ENCODE measurements at places on chromosomes 5 and 9. TPM values are rescaled to one million over a fixed set of nuclear protein-coding genes. Genes with fewer than 3 reads are reported as not detected.

GRCh38 chr5:129204525-129204924 is 110.0 kb downstream of the ISOC1 start:
- no peaks in the 10 kb centered on the region for H3K4me1 ChIP-seq
- peaks cover 3% of the 10 kb centered on the region for H3K27me3 ChIP-seq
- no peak overlapping the region for H3K4me3 ChIP-seq
- no peak for DNase-seq
- H3K27ac ChIP-seq = no peak overlapping the region

DNA sequence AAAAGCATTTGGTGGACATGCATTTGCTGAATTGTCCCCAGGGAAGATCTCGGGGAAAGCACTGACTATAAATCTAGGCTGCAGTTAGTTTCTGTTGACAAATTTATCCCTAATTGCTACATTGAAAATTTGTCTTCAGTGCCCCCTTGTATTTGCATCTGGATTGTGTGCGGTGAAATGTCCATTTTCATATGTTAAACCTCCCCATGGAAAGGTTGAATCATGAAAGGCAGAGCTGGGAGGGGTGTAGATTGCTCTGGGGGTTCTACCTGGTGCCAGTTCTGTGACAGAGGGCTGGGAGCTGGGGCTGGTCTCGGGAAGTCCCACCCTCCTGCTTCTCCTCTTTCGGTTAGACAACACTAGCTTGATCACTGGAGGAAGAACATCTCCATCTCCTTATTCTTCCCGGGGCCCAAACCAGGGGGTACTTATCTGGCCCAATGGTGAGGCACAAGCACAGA is 101.9 kb downstream of the GADD45G start:
- no peaks in the 10 kb centered on the region for H3K36me3 ChIP-seq
- no peak overlapping the region for H3K27ac ChIP-seq
- no peak overlapping the region for H3K4me3 ChIP-seq

GRCh38 chr9:92652461-92652860 is 17.5 kb downstream of the IPPK start:
- peaks cover 3% of the 10 kb centered on the region for H3K27me3 ChIP-seq
- H3K4me3 ChIP-seq = no peak overlapping the region
- no peak overlapping the region for H3K27ac ChIP-seq
- peaks cover 2% of the 10 kb centered on the region for H3K4me1 ChIP-seq
- DNase-seq = no peak

DNA sequence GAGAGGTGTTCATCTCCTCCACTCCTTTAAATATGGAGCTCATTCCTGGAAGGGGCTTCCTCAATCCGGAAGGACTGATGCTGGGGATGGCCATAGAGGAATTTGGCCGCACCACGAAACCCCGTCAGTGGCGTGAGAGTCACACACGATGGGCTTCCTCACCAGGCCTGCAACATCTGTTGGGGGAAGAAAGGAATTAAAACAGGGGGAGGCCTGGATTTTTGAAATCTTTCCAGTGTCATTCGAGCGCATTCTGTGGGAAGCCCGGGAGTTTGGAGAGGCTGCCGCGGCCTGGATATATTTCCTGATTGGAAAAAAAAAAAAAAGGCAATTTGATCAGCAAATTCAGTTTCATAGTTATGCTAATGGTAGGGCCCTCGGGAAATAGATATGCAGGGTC is 76.3 kb upstream of the ORM1 start:
- no peak overlapping the region for H3K27ac ChIP-seq
- no peak for DNase-seq
- no peak overlapping the region for H3K4me3 ChIP-seq

DNA sequence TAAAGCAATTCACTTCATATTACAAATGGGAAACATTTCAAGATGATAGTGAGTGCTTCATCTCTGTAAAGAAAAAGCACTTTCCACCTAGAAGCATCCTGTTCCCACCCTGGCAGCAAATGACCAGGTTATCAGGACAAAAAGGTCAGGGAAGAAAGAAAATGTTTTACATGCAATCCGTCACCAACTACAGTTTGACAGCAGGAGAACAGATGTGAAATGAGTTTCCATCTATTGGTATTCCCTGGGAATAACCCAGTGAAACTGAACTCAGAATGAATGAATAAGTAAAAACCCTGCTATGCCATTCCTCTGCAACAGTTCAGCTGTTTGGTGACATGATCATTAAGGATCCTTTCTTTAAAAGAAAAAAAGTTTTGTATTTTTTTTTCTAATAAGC is 67.6 kb downstream of the HTR1A start:
- no peak overlapping the region for H3K4me3 ChIP-seq
- no peaks in the 10 kb centered on the region for H3K27me3 ChIP-seq
- no peak overlapping the region for H3K27ac ChIP-seq
- H3K4me1 ChIP-seq = no peaks in the 10 kb centered on the region
- DNase-seq = no peak

GRCh38 chr5:85096421-85096820 is 711.7 kb upstream of the EDIL3 start:
- H3K36me3 ChIP-seq = no peaks in the 10 kb centered on the region
- H3K27me3 ChIP-seq = peaks cover 2% of the 10 kb centered on the region
- H3K4me3 ChIP-seq = no peak overlapping the region
- DNase-seq = no peak
- no peak overlapping the region for H3K27ac ChIP-seq
- no peaks in the 10 kb centered on the region for H3K4me1 ChIP-seq

DNA sequence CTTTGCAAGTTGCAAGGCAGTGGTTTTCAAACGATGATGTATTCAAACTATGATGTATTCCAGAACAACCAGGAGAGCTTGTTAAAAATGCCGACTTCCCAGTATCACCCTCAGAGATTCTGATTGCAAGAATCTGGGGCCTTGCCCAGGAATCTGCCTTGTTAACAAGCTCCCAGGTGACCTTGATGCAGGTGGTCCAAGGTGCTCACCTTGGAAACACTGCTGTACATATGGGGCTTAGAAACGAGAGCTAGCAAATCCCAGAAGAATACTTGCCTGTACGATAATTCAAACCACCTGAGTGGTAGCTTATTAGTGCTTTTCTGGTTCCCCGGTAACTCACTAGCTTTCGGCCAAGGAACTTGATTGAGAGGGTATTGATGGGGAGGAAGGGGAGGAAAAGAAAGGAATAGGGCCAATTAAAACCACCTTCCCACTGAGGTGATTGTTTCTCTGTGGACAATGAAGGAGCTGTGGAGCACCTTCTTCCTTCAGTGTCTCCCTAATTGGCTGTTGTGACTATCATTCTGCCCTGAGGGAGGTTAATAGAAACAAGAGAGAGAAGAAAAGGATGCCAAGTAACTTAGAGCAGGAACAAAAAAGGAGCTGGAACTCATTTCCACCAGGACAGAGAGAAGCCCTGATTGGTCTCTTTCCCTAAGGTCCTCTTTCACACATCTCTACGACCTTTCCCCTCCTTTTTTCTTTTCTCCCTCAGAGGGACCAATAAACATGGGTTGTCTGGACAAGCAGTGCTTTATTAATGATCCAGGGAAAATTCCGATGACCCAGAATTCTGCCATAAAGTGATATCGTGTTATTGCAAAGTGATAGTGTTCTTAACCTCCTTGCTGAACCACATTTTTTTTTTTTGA is 218.8 kb downstream of the TMEM167A start:
- DNase-seq = no peak
- H3K27me3 ChIP-seq = no peaks in the 10 kb centered on the region
- no peaks in the 10 kb centered on the region for H3K36me3 ChIP-seq
- H3K4me1 ChIP-seq = no peaks in the 10 kb centered on the region

DNA sequence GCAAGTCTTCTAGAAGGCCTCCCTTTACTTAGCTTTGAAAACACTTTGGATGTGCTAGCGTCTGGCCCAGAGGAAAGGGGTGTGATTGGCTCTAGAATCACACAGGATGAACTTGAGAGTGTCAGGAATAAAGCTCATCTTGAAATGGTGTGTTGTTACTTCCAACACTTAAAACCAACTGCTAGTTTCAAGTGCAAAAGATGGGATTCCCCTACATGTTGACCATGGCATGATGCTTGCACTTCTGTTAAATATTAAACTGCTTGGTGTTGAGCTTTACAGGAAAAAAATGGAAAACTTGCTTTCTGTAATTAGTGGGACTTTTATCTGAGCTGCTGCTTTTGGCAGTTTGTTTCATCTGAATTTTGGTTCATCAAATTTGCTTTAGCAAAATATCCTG is 261.1 kb downstream of the MED10 start:
- H3K27ac ChIP-seq = no peak overlapping the region
- peaks cover 3% of the 10 kb centered on the region for H3K27me3 ChIP-seq
- no peak for DNase-seq
- H3K4me1 ChIP-seq = no peaks in the 10 kb centered on the region
- H3K4me3 ChIP-seq = no peak overlapping the region

The NME5 gene
- not detected for polyA plus RNA-seq

The C5orf52 gene
- polyA plus RNA-seq = not detected

Data from immature natural killer cell (primary cell).